ENCODE measurements at places on chromosomes 6 and 20. TPM values are rescaled to one million over a fixed set of nuclear protein-coding genes. Genes with fewer than 3 reads are reported as not detected.

HDGFL1 gene
- total RNA-seq: not detected

DNA sequence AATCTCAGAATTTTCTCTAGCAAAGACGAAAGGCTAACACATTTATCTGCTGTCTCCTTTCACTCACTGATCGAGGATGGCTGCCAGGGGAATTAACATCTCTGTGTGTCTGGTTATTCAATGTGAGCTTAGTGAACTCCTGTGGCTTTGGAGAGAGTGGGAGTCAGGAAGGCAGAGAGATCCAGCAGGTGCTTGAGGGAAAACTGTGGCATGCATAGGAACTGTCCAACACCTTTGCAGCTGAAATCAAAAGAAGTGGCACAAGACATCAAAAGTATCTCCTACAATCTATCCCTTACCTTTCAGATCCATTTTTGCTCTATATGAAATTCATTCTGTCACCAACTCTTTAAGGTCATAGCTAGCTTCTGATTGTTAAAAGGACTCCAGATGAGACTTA is 11.8 kb upstream of the FAM184A start:
- DNase-seq: no peak
- no peaks in the 10 kb centered on the region for H3K4me1 ChIP-seq
- no peaks in the 10 kb centered on the region for H3K27me3 ChIP-seq
- H3K36me3 ChIP-seq: no peaks in the 10 kb centered on the region
- no peak overlapping the region for H3K27ac ChIP-seq

DNA sequence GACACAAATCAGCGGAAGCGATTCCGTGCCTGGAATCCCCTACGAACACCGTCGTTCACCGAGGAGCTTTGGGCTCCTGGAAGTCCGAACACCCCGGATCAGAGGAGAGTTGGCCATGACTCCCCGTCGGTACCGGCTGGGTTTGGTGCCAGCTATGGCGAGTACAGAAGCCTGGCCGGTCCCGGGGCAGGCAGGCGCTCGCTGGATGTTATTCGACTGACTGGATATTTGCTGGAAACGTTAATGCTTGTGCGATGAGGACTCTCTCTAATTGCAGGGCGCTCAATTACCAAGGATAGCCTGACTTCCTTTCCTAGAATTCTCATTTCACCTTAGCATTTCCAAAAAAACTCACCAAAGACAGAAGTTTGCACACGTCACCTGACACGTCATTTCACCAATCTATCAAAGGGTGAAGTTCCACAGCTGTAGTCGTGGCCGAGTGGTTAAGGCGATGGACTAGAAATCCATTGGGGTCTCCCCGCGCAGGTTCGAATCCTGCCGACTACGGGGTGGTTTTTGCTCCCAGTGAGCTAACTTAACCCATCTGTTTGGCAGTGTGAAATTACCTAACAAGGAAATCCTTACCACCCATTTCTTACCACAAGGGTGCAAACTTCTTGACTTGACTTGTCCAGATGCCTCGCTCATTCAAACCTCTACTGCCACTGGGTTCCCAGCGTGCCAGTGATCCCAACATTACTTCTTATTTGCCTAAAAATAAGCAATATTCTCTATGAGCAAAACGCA is 22.7 kb upstream of the ZNF184 start:
- no peaks in the 10 kb centered on the region for H3K36me3 ChIP-seq
- H3K4me3 ChIP-seq: peak overlapping the region; percentile 53
- no peak for DNase-seq
- H3K4me1 ChIP-seq: no peaks in the 10 kb centered on the region
- peaks cover 56% of the 10 kb centered on the region for H3K27me3 ChIP-seq

DNA sequence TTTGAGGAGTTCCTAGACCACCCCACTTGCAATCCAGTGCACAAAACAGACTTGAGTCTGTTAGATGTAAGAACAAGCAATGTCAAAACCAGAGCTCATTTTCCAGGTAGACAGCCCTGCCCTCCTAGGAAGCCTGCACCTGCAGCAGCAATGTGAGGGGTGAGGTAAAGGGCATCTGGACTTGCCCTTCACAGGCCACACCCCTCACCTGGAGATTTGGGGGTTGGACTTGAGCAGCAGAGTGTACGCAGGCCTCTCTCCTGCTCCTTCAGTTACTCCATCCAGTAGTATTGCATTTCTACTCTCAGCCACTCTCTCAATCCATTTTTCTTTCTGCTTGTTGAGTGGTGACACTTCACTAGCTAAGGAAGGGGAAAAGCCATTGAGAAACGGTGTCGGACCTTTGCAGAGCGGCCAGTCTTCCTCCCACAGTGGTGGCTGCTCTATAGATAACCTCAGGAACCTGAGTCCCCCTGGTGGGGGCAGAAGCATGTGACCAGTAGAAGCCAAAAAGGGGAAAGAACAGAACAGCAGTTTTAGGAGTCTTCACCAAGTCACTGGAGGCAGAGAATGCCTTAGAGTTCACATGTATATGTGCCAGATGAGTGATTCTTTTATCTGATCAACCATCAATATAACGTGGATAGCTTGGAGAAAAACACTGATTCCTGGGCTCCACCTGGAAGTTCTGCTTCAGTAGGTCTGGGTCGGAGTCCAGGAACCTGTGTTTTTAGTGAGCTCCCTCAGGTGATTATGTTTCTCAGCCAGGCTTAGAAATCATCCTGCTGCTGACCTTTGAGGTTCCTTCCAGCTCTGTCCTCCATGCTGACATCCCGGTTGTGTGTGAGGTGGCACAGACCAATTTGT is 28.0 kb downstream of the ARFGEF2 start:
- peaks cover 98% of the 10 kb centered on the region for H3K36me3 ChIP-seq
- H3K4me3 ChIP-seq: no peak overlapping the region
- no peaks in the 10 kb centered on the region for H3K4me1 ChIP-seq
- no peaks in the 10 kb centered on the region for H3K27me3 ChIP-seq
- H3K27ac ChIP-seq: no peak overlapping the region

- H3K4me1 ChIP-seq: peaks cover 4% of the 10 kb centered on the region
- H3K4me3 ChIP-seq: no peak overlapping the region
- no peak overlapping the region for H3K27ac ChIP-seq
- H3K36me3 ChIP-seq: no peaks in the 10 kb centered on the region
- no peaks in the 10 kb centered on the region for H3K27me3 ChIP-seq
- DNase-seq: no peak
These were observed 105.1 kb downstream of the CARMIL1 start for GRCh38 chr6:25384234-25384633.

PDCD2 gene
- 48.9 TPM for total RNA-seq

DNA sequence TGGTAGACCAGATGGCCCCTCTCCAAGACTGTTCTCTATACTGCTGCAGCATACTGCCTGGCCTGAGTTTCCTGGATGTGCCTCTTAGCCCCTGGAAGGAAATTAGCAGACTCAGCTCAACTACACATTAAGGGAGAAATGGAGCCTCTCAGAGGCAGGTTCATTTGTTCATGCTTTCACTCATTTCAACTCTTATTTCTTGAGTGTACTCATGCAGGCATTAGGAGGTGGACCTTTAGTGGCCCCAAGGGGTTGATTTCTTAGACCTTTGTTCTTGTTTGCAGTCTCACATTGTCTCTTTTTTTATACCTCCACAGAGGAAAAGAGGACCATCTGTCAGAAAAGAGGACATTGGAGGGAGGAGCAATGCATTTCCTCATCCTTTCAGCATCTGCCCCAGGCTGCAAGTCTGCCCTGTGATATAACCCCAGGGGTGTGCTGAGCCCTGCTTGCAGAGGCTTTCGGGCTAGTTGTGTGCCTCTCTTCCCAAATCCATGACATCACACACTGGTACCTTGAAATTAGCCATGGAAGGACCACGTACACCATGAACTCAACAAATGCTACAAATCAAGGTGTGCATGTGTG is 456.2 kb downstream of the CD83 start:
- no peaks in the 10 kb centered on the region for H3K4me1 ChIP-seq
- no peak for DNase-seq
- no peak overlapping the region for H3K4me3 ChIP-seq
- H3K36me3 ChIP-seq: no peaks in the 10 kb centered on the region
- no peaks in the 10 kb centered on the region for H3K27me3 ChIP-seq

GRCh38 chr6:69289689-69290495 is 506.9 kb downstream of the LMBRD1 start:
- DNase-seq: no peak
- H3K4me3 ChIP-seq: no peak overlapping the region
- H3K4me1 ChIP-seq: no peaks in the 10 kb centered on the region
- H3K27me3 ChIP-seq: no peaks in the 10 kb centered on the region
- H3K36me3 ChIP-seq: no peaks in the 10 kb centered on the region
- H3K27ac ChIP-seq: no peak overlapping the region

DNA sequence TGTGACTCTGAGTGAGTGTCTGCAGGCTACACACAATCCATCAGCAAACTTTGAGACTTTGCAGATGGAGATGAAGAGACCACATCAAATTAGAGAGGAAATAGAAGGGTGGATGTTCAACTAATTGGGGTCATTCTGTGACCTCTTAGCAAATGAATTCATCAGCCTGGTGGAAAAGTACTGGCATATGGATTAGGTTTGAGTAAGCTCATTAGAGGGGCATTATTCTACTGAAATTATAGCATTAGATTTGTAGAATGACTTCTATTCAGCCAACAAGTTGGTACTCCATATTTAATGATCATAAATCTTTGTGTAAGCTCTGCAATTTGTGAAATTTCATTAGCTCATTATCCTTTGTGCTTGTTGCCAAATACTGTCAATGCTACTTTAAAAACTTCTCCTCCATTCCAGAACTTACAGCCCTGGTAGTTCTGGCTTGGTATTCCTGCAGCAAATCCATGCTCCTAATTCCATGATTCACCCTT is 63.8 kb downstream of the ADTRP start:
- no peaks in the 10 kb centered on the region for H3K36me3 ChIP-seq
- H3K27me3 ChIP-seq: no peaks in the 10 kb centered on the region
- H3K4me1 ChIP-seq: peaks cover 9% of the 10 kb centered on the region

RNF39 gene
- 2.5 TPM for total RNA-seq

SCRT2 gene
- total RNA-seq: not detected

MAP7 gene
- 18.3 TPM for total RNA-seq

DNA sequence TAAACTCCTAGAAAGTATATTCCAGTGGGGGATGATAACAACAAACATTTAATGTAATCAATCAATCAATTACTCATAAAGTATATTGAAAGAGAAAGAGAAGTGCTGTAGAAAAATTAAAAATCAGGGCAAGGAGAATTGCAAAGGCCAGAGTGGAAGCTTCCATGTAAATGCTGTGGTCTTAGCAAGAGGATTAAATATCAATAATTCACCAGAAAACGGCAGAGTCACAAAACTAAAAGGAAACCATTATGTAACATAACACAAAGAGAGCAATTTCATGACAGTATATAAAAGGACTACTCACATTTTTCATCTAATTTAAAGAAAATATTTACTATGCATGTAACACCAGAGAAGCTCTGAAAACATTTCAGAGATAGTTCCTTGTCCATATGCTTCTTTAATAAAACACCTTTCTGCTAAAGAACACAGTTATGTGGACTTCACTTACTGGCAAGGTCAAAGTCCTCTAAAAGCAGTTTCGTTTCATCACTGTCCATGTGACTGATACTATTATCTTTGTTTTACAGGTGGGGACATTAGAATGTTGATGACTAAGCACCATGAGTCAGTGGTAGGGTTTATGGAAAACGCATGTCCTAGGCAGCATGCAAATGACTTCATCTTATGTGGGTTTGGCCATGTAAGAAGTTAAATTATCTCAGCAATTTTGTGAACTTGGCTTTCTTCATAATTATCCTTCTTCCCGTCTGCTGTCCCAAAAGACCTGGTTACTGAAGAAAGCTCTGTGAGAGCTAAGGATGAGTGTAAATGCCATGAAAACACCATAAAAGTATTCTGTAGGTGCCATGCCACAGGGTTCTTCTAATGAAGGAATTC is 185.8 kb upstream of the TENT5A start:
- no peak overlapping the region for H3K27ac ChIP-seq
- peaks cover 14% of the 10 kb centered on the region for H3K4me1 ChIP-seq
- H3K4me3 ChIP-seq: no peak overlapping the region
- no peaks in the 10 kb centered on the region for H3K36me3 ChIP-seq
- DNase-seq: no peak
- H3K27me3 ChIP-seq: no peaks in the 10 kb centered on the region

GNRH2 gene
- total RNA-seq: not detected

CRISP2 gene
- 0.83 TPM for total RNA-seq

GRCh38 chr20:38135271-38135650 is 29.8 kb downstream of the TGM2 start:
- no peaks in the 10 kb centered on the region for H3K27me3 ChIP-seq
- H3K4me3 ChIP-seq: no peak overlapping the region
- H3K4me1 ChIP-seq: peaks cover 37% of the 10 kb centered on the region
- H3K36me3 ChIP-seq: peaks cover 88% of the 10 kb centered on the region

GRCh38 chr20:53019464-53019863 is 47.3 kb downstream of the TSHZ2 start:
- no peak for DNase-seq
- no peak overlapping the region for H3K4me3 ChIP-seq
- no peaks in the 10 kb centered on the region for H3K27me3 ChIP-seq
- H3K27ac ChIP-seq: no peak overlapping the region
- H3K4me1 ChIP-seq: no peaks in the 10 kb centered on the region

- H3K27ac ChIP-seq: no peak overlapping the region
- DNase-seq: no peak
- H3K36me3 ChIP-seq: no peaks in the 10 kb centered on the region
- H3K4me3 ChIP-seq: no peak overlapping the region
These were observed 662 bp upstream of the CCR6 start for GRCh38 chr6:167122041-167122826.

- H3K36me3 ChIP-seq: no peaks in the 10 kb centered on the region
- no peak overlapping the region for H3K27ac ChIP-seq
- no peak for DNase-seq
- no peak overlapping the region for H3K4me3 ChIP-seq
- H3K4me1 ChIP-seq: no peaks in the 10 kb centered on the region
These were observed 911.4 kb upstream of the FLRT3 start for GRCh38 chr20:15248618-15249395.

GRCh38 chr20:8318965-8319625 is 187.0 kb downstream of the PLCB1 start:
- no peak overlapping the region for H3K27ac ChIP-seq
- H3K36me3 ChIP-seq: no peaks in the 10 kb centered on the region
- H3K27me3 ChIP-seq: no peaks in the 10 kb centered on the region
- H3K4me1 ChIP-seq: peaks cover 5% of the 10 kb centered on the region
- H3K4me3 ChIP-seq: no peak overlapping the region

NR2E1 gene
- not detected for total RNA-seq

DNA sequence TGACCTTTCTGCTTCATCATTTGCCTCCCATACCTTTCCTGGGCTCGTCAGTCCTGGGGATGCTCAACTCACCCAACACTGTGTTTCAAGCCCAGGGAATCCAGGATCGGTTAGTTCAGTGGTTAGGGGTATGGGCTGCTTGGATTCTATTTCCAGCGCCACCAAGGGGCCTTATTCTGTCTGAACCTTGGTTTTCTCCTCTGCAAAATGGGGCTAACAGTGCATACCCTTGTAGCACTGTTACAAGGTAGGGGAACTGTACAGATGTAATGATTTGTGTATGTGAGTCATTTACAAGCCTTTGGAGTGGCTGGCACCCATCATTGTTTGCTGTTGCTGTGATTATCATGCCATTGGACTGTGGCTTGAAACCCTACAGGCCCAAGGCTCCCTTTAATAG is 14.5 kb upstream of the CSNK2A1 start:
- H3K4me3 ChIP-seq: no peak overlapping the region
- H3K4me1 ChIP-seq: no peaks in the 10 kb centered on the region
- H3K27ac ChIP-seq: no peak overlapping the region
- H3K27me3 ChIP-seq: peaks cover 3% of the 10 kb centered on the region
- DNase-seq: no peak

- H3K36me3 ChIP-seq: no peaks in the 10 kb centered on the region
- DNase-seq: no peak
- H3K27ac ChIP-seq: no peak overlapping the region
- H3K27me3 ChIP-seq: no peaks in the 10 kb centered on the region
These were observed 28.5 kb downstream of the RSPO3 start for GRCh38 chr6:127146932-127147331.

- H3K27me3 ChIP-seq: no peaks in the 10 kb centered on the region
- peak overlapping the region; percentile 70 for H3K4me3 ChIP-seq
- H3K27ac ChIP-seq: peak overlapping the region; percentile 91
- peaks cover 7% of the 10 kb centered on the region for H3K36me3 ChIP-seq
- peak; percentile 81 for DNase-seq
- peaks cover 46% of the 10 kb centered on the region for H3K4me1 ChIP-seq
These were observed 39.8 kb downstream of the GNAS start for GRCh38 chr20:58892141-58892931.
